ENCODE measurements at places on chromosomes 1 and 21.

DNA sequence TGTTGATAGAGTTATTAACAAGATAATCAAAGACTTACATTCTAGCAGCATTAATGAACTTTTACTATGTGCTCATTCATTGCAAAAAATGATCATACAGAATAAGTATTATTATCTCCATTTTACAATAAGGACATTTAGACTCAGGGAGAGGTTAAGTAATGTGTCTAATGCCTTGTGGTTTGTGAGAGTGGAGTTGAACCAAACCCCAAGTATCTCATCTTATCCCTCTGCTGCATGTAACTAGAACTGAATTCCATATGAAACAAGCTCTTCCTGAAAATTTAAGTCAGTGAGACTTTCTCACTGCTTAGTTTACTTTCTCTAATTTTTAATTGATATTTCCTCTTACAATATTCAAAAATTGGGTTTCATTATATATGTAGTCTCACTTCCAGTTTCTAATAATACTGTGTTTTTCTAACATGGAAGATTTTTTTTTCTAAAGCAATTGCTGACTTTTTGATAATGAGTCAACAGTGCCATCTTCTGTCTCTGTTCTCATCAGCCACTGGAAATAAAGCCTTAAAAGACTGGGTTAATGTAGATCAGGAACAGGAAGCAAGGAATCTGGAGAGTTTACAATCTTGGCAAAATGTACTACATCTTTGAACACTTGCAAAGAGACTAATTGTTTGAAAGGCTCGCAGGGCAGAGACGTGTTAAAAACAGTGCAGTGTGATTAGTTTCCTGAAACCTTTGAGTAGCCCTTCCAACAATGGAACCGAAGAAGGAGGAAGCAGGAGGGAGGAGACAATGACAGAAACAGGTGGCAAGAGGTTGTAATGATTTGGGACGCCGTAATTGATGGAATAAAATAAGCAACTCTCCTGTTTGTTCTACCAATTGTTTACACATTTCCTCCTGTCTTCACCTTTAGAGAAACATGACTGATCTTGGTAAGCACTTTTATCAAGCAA is 567.6 kb downstream of the MRPL39 start:
- peak; percentile 82 for DNase-seq

DNA sequence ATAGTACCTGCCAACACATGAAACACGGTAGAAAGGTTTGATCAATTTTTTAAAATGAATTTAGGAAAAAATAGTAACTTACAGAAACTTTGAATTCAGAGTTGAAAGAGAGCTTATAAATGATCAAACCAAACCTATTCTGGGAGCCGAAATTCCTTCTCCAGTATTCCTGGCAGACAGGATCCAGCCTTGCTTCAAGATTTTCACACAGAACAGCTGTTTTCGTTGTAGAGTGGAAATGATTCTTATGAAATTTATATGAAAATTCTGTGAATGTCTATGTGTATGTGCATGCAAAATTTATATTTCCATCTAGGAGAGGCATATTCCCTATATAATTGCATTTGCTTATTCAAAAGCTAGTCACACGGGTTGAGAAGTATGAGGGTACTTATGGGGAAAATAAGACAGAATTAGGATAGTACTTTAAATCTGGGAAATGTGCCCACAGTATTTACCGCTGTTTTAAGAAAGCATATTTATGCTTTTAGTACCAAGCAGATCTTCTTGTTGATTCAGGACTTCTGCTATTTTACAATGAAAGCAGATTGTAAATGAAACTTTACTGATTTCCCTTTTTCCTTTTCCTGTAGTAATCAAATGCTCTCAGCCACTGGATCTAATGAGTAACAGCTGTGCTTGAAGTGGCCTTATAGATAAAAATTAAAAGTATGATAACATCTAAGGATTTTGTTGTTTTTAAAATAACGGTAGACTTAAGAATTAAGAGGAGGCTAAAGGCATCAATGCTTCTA is 30.4 kb downstream of the PRRX1 start:
- DNase-seq, result no peak

- no peak for DNase-seq
These were observed 51.0 kb upstream of the ERRFI1 start for GRCh38 chr1:8077120-8077573.

GRCh38 chr1:2611031-2611501 is 21.8 kb downstream of the MMEL1 start:
- DNase-seq, result no peak

DNA sequence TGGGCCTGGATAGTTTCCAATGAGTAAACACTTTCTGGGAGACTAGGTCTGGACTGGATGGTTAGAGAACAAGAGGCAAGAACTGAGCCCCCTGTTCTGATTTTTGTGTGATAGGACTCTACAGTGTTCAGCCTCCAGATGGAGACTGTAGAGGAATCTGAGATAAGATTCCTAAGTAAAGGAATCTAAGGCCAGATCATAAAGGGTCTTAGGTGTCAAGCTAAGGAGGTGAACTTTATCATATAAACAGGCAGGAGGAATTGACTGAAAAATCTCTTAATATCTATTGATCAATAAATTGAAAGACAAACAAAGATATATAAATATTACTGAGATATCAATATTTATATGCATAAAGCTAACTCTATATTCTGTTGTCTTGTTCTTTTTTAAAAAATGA is 449.1 kb upstream of the DAB1 start:
- no peak for DNase-seq

DNA sequence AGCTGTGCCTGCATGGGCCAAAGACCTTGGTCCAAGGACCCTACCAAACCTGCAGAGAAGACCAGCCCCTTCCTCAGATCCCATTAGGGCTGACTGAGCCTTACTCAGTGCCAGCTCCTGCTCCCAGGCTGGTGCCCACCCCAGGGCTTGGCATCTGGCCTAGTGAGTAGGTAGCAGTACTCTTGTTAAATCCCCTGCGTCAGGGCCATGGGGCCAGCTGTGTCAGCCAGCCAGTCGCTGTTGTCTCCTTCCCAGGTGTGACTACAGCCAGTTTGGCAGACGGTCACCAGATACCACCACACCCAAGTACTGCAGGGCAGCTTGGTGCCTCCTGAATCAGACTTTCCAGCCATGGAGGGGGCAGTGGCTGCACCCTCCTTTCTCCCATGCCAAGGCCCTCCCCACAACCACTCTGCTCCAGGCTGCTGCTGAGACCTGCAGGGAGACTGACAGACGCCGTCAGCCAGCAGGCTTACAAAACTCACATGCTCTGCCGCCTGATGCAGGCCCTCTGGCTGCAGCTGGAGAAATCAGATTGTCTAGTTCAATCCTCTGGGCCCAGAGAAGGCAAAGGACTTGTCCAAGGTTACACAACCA is 3.0 kb downstream of the TENT5B start:
- no peak for DNase-seq

- no peak for DNase-seq
These were observed 4.9 kb upstream of the TMEM61 start for GRCh38 chr1:54975356-54976108.

Measured in GM12878 (cell line).